ENCODE measurements at places on chromosomes 1 and 21. TPM values are rescaled to one million over a fixed set of nuclear protein-coding genes. Genes with fewer than 3 reads are reported as not detected.

CD84 gene
- total RNA-seq = 5.2 TPM

B3GALT6 gene
- 12.9 TPM for total RNA-seq

MRTO4 gene
- total RNA-seq = 12.6 TPM

FNDC10 gene
- 0.68 TPM for total RNA-seq

RGSL1 gene
- total RNA-seq = not detected

BARHL2 gene
- total RNA-seq = not detected

TLCD4 gene
- 80.5 TPM for total RNA-seq

MSTO1 gene
- 17.3 TPM for total RNA-seq

EPHX1 gene
- 60.9 TPM for total RNA-seq

NPHS2 gene
- not detected for total RNA-seq

- DNase-seq = no peak
These were observed 104.8 kb downstream of the RERE start for GRCh38 chr1:8712413-8713231.

GRCh38 chr1:181222972-181223505 lies 134.5 kb downstream of the IER5 start:
- DNase-seq = no peak

- DNase-seq = no peak
These were observed 5.1 kb downstream of the NT5C1A start for GRCh38 chr1:39666772-39667171.

DNA sequence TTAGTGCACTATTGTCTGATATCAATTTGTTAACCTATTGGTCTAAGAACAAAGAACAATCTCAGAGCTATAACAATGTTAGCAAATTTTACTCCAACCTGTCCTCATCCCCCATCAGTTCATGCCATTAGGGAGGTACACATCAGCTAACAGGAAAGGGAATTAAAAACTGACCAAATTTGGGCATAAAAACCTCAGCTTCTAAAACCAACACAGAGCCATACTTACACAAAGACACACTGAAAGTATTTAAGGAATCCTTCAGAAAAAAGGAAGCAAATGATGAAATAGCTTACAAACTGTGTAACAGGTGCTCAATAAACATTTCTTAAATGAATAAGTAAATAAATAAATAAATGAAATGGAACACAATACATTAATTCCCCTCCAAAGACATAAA lies 89.2 kb downstream of the TTLL7 start:
- no peak for DNase-seq

GRCh38 chr1:53344921-53345838 lies 17.3 kb upstream of the LRP8 start:
- DNase-seq = no peak

GRCh38 chr1:239677362-239677761 lies 291.0 kb downstream of the CHRM3 start:
- no peak for DNase-seq

DNA sequence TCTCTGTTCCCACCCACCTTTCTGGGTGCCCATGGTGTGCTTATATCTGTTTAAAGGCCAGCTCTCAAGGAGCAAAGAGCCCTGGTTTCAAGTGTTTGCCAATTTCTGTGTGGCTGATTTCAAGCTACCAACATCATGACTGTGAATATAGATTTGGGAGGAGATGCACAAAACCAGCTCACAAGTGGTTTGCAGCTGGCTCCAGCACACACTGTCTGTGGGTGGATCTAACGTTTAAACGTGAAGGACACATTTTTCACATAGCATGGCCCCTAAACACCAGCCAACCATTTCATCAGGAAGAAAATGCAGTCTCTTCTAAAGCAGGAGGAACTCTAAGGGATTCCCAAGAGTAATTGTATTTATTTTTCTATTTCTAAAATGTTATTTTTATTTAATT lies 65.2 kb downstream of the FCRL5 start:
- no peak for DNase-seq

DNA sequence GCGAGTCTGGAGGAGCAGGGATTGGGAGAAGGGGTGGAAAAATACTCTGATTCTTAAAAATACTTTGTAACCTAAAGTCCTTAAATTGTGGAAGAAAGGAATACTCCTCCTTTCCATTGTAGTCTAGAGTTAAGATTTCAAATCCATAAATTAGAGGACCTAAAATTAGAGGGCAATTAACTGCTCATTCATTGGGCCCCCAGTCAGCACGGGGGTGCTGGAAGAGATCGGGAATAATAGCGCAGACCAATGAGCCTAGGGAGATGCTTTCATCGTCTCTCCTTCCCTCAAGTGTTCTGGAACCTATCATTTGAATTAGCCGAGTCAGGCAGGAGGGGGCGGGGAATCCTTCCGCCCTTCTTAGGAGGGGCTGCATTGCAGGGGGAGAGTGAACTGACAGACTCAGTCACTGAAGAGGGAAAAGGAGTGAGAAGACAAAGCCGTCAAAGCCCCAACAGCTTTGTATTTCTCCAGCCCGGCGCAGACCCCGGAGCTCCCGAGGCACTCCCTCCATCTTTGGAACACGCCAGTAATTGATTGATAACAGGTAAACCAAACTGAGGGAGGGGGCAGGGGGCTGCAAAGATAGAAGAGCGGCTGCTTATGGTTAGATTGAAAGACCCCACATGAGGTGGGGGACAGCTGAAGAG lies at the start of gene MLLT11:
MLLT11 (plus strand) TSS at position 391 of the 650 bp plus-strand sequence. CDS start 6,828 bp downstream, outside the sequence.
- DNase-seq = peak; percentile 69

DNA sequence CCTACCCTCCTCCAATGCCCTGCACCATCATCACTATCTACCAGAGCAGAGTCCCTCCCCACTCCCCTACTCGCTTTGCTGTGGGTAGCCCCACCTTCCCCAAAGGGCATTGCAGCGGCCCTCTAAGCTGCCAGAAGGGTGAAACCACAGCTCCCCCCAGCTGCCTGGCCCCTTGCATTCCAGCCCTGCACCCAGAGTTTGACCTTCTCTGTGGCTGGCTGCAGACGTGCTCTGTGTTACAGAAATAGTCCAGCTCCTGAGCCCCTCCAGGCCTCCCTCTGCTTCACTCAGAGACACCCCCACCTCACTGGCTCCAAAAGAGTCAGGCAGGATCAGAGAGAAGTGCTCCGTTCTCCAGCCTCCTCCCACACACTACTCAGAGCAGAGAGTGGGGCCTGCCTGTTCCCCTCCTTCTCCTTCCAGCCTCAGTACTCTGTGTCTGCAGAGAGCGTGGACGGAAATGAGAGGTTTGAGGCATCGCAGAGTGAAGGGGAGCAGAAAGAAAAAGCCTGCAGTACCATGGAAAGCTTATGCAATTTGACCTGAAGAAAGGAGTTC lies 63.2 kb downstream of the PLEKHA6 start:
- DNase-seq = no peak

DNA sequence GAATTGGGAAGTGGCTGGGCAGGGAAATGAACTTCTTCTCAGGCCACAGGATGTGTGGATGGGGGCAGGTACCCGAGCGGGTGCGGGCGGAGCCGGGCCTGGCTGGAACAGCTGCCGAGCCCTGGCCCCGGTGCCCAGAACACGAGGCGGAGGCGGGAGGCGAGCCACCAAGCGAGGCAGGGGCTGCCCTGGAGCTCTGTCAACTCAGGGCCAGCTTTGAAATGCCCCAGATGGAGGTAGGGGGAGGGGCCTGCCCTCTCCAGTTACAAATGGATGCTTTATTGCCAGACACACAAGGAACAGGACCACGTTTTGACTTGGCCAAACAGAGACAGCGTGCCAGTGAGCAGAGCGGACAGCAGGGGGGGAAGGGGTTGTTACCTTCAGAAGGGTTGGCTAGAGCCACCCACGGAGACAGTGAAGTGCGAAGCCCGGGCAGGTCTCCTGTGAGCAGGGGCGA lies 240.4 kb downstream of the SDCCAG8 start:
- DNase-seq = peak; percentile 61

DNA sequence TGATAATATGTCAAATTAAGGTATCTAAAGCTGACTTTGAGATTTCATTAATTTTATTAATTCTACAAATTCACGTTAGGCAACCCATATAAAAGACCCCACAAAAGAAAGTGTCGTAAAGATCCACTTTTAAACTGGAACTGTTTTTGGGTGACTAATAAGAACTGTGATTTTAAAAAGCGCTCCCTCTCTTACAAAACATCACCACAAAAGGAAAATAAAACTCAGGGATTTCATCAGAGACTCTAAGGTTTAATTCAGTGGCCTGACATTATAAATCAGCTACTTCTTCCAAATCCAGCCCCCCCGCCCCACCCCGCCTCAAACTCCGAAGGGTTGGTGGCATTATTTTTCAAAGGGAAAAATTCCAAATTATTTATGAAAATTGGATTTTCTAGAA lies 2.7 kb downstream of the COL24A1 start:
- no peak for DNase-seq

- no peak for DNase-seq
These were observed 1.6 kb upstream of the LAMC1 start for GRCh38 chr1:183021405-183022201.

GRCh38 chr1:159869607-159870006 lies 7.2 kb upstream of the VSIG8 start:
- no peak for DNase-seq

DNA sequence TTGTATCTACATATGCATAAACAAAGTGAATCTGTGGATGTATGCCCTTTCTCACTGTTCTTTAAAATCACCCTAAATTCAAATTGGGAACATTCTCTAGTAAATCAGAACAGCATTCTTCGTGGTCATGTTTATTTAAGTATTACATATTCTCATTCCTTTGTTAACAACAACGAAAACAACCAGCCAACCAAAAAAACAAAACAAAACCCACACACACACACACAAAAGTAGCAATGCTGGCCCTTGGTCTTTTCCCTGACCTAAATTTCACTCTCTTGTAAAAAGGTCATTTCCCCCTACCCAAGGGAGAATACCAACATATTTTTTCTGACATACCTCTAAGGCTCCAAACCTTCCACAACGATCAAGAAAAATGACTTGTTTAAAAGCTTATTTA lies 102.6 kb downstream of the NRIP1 start:
- DNase-seq = no peak

- DNase-seq = no peak
These were observed 24.0 kb upstream of the CDK18 start for GRCh38 chr1:205480349-205480985.

DNA sequence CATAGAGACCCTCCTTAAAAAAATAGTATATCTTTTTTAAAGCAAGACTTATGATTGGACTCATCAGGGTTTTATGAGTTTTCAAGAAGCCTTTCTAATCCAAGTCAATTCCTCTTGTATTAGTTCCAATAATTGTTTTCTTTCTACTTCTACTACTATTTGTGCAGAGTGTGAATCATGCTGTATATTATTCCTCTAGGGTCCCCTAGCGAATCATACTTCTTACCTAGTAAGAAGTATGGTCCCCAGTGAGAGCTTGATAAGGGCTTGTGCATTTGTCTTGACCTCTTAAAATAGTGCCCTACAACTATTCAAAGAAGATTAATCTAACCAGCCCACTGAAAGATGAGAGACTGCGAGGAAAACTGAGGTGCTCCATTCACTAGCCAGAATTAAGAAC lies 715.7 kb upstream of the ZP4 start:
- DNase-seq = no peak

GRCh38 chr1:205568135-205568468 lies 63.6 kb downstream of the CDK18 start:
- DNase-seq = no peak

DNA sequence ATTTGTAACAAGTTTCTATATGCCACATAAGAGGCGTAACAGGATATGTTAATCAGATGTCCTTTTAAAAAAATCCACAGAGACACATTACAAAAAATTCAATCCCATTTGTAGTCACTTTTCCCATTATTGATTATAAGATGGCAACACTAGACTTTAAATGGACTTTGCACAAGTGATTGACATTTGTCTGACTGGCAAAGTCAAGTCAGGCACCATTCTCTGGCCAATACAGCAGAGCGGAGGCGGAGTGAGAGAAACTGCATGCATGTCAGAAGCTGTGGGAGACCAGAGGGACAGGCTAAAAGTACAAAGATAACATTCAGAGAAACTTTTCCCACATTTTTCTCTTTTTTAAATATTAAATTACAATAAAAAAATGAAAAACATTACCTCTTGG lies 28.1 kb upstream of the RGS5 start:
- no peak for DNase-seq

DNA sequence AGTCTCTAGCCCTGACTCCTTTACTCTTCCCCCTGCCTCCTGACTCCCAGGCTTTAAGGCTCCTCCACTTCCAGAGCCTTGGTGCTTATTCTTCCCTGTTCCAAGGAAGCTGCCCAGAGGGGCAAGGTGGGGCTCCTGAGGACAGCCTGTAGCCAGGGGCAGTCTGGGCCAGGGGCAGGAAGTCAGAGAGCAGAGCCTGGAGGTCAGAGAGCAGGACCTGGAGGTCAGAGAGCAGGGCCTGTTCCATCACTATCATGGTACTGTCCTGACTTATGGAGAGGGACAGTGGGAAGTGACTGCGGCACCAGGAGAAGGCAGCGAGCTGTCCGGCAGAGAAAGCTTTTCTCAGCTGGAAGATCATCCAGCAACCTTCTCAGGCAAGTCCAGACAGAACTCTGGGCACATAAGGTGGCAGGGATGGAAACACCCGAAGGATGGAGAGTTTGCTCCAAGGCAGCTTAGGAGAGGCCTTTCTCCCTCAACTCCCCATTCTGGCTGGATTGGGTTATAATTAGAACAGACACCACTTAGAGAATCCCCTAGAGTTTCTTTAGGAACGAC lies 25.0 kb downstream of the PLXNA2 start:
- DNase-seq = no peak

- no peak for DNase-seq
These were observed 30.5 kb downstream of the LRRC3 start for GRCh38 chr21:44485796-44486195.

GRCh38 chr1:197674286-197674685 lies 101.0 kb downstream of the DENND1B start:
- no peak for DNase-seq

GRCh38 chr1:208524376-208524775 lies 280.2 kb upstream of the PLXNA2 start:
- DNase-seq = no peak

GRCh38 chr1:34655206-34655874 lies 99.5 kb upstream of the GJB5 start:
- no peak for DNase-seq

DNA sequence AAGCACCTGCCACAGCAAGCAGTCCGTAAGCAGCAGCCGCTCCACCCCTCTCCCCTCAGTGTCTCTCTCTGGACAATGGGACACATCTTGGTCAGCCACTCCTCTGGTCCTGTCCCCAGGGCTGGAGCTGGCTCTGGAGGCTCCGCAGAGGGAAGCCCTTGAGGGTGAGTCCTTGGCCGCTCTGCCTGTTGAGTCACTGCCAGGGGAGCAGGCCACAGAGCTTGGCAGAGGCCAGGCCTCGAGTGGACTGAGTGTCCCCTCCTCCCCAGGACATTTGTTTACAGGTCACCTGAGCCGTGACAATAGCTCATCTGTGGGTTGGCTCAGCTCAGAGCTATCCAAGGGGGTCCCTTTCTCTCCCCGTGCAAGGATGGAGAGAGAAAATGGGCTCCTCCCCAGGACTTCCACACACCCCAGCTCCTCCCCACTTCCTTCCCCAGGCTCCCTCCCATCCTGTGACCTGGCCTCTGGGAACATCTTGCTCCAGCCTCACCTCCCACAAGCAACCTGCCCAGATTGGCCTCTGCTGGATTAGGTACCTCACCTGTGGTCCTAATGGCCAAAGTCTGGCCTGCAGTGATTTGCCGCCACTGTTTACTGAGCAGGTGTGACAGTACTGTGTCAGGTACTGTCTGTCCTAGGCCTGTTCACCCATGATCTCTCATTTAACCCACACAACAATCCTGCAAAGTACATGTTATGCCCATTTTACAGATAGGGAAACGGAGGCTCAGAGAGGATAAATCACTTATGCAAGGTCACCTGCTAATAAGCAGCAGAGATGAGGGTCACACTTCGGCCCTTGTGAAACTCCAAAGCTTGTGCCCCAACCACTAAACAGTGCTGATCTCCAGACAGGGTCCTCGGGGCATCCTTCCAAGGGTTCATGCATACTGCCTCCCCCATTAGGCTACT lies 4.8 kb downstream of the FAM131C start:
- peak; percentile 79 for DNase-seq
